ENCODE measurements at places on chromosomes 6 and 20.

GRCh38 chr6:158707120-158707820, 57.4 kb downstream of the SYTL3 start:
- DNase-seq, result peak; percentile 65

DNA sequence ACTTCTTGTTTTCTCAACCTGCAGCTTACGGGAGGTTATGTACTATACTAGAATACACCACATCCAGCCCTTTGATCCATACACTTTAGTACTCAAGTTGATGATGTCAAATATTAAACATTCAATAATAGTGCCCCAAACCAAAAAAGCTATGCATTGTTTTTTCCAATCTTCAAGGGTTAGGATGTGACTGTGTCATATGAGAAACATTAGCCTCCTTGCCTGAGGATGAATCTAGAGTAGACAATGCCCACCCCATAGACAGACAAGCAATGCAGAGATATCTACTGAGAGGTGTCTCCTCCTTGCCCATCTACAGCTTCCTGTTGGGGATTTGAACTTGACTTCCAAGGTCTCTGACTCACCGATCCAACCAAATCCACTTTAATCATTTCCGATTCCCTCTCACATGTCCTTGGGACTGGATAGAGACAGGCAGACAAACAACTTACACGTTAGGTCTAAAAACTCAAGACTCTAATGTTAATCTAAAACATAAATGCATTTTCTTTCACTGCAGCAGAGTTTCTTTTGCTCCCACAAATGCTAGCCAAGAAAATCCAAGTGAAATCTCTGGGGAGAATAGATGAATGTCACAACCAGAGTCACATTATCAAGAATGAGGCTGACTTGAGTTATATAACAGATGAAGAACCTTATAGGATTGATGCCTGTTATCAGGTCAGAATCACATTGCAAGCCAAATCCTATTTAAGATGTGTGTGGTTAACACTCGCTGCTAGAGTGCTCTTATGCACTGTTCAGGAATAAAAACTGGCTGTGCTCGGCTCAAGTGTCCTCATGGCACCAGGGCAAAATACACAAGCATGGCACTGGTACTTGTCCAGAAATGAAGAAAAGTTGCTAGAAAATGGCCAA, 75.5 kb upstream of the TNFAIP3 start:
- DNase-seq, result peak; percentile 56

DNA sequence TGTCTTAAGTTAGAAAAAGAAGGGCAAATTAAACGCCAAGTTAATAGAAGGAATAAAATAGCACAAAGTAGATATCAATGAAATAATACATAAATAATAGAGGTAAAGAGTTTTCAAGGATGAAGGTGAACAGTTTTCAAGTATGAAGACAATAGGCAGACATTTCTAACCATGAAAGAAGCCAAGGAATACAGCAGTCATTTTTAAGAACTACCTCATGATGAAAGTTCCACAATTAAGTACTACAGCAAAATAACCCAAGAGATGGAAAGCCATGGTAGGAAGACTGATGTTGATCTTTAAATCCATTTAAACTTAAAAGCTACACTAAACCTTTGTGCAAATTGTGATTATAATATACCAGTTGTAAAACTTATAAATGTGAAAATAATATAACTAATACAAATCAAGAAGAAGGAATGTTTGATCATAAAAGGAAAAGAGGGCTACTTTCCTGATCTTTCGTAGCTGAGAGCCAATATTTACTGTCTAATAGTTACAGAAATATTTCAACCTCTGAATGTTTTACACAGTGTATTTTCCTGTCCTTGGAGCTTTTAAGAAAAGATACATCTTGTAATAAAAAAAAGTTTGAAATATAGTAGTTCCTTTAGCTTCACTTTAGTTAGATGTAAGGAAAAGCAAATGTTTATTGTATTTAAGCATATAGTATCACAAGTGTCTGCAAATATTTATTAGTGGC, 143.1 kb downstream of the STXBP5 start:
- DNase-seq, result no peak

- no peak for DNase-seq
Measured at GRCh38 chr6:52394251-52394666, 25.9 kb upstream of the EFHC1 start.

DNA sequence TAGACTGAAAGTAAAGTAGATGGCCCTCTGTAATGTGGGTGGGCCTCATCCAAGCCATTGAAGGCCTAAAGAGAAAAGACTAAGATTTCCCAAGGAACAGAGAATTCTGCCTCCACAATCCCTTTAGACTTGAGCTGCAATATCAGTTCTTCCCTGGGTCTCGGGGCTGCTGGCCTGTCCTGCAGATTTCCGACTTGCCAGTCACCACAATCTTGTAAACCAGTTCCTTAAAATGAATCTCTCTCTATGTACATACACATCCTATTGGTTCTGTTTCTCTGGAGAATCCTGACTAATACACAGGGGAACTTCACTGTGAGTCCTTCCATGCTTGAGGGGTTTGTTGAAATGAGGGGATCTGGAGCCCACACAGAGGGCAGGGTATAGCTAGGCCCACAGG, 12.9 kb downstream of the CCDC170 start:
- DNase-seq, result no peak

GRCh38 chr6:75926293-75927168, 145.9 kb downstream of the IMPG1 start:
- DNase-seq, result no peak

GRCh38 chr6:149694921-149695320, 23.0 kb downstream of the LATS1 start:
- no peak for DNase-seq

GRCh38 chr6:27839626-27840475, 72.3 kb downstream of the OR2B2 start:
- peak; percentile 94 for DNase-seq

- no peak for DNase-seq
Measured at GRCh38 chr6:110173506-110174132, 5.9 kb downstream of the WASF1 start.

DNA sequence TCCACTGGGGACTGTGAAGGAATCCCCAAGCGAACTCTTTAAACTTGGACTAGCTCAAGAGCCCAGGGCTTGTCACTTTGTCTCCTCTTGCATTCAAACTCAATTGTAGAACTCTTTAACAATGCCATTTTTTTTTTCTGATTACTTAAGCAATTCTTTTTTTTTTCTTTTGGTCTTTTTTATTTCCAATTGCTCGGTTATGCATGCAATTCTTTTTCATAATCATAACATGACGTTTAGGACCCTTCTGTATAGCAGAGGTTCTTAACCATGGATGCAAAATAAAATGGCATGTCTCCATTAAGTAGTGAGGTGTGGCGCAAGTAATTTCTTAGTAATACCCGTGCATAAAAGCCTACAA, 466 bp upstream of the BFSP1 start:
- DNase-seq, result no peak

DNA sequence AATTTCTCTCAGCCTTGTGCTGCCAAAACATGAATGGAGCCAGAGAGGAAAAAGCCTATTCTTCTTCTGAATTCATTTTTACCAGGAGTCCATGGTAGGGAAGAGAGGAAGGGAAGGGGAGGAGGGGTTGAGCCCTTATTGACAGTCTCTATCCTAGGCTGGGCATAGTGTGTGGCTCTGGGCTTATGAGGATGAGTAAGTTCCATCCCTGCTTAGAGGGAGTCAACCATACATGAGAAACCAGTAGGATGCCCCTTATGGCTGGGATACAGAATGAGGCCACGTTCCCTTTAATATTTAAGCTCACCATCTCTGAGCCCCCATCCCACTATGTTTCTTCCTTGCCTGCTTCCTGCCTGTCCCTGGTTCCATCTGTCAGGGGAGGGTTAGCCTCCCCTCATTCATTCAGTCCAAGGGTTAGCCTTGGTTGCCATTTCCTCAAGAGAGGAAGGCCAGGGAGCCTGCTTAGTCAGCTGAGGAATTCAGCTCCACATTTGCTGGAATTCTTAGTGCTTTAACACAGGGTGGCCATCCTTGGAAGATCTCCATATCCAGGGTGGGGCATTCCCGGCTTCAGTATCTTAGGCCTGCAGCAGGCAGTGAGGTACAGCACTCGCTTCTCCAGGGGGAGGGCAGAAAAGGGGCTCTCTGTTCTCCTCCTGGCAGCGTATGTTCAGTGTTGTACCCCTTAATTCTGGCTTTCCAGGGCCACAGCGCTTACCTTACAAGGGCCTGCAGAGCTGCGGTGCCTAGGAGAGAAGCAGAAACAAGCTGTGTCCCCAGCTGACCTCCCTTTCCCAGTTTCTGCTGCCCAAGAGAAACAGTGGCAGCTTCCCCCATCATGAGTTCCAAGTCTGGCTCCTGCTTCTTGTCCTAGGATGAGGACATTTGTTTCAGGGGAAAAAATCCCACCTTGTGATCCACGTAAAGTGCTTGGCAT, 12.5 kb downstream of the SIRT5 start:
- DNase-seq, result peak; percentile 42

GRCh38 chr6:33980176-33981175, 165.4 kb downstream of the GRM4 start:
- DNase-seq, result no peak

DNA sequence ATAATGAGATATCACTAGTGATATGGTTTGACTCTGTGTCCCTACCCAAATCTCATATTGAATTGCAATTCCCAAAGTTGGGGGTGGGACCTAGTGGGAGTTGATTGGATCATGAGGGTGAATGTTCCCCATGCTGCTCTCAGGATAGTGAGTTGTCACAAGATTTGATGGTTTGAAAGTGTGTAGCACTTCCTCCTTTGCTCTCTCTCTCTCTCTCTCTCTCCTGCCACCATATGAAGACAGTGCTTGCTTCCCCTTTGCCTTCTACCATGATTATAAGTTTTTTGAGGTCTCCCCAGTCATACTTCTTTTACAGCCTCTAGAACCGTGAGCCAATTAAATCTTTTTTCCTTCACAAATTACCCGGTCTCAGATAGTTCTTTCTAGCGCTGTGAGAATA, 1002.0 kb upstream of the ADGRB3 start:
- no peak for DNase-seq

DNA sequence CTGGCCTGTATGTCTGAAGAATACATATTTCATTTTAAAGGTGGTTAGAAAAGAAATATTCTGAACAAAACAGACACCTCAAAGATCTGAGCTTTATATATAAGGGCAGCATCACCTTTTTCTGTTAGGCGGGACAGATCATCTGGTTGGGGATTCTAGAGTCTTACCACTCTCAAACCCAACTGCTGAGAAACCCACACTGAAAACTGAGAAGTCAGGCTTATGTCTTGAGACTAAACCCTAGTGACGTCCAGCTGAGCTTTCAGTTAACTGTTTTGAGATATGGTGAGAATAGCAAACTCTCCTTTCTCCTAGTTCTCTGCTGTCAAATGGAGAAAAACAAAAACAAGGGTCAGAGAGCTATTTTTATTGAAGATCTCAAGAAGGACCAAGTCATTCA, 63.7 kb upstream of the CCN6 start:
- DNase-seq, result no peak

DNA sequence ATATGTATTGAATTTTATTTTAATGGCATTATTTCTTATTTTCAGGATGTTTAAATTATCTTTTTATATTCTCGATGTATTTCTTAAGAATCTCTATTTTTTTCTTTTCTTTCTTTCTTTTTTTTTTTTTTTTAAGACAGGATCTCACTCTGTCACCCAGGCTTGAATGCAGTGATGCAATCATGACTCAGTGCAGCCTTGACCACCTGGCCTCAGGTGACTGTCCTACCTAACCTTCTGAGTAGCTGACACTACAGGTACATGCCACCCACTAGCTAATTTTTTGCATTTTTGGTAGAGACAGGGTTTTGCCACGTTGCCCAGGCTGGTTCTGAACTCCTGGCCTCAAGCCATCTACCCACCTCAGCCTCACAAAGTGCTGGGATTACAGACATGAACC, 143.8 kb upstream of the LAMA2 start:
- DNase-seq, result no peak

- DNase-seq, result peak; percentile 65
Measured at GRCh38 chr20:63641792-63642523, 11.3 kb downstream of the STMN3 start.

- no peak for DNase-seq
Measured at GRCh38 chr20:23974966-23975365, 13.6 kb downstream of the GGTLC1 start.

GRCh38 chr6:10205120-10205519, 209.8 kb downstream of the TFAP2A start:
- no peak for DNase-seq

DNA sequence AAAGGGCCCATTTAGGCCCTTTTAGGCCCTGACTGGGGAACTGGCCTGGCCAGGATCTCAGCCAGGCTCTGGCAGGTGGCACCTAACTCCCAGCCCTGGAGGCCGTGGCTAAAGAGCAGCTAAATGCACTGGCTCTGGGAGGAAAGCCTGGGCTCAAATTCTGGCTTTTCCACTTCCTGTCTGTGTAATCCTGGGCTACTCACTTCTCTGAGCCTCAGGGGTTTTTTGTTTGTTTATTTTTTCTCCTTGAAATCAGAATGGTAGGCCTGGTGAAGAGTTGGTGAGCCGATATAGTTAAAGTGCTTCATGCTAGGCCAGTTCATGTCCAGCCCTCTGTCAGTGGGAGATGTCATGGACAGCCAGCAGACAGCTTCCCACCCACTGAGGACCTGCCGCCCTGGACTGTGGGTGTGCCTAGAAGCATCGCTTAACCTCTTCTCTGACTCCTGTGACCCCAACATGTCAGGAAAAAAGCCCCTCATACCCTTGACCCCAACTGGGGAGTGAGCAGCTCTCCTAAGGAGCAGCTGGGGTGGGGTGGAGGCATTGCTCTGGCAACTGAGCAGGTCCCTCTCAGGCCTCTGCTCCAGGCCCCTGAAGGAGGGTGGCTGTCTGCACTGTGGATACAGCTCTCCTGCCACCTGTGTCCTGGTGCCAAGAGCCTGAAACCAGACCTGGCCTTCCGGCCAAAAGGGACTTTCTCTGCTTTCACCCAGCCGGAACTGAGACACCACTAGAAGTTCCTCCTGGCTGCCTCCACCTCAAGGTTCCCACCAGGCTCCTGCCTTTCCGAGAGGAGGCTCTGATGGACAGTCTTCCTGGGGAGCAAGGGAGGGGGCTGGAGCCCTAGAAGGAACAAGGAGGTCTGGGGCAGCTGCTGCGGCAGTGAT, 57.2 kb upstream of the MYL9 start:
- DNase-seq, result peak; percentile 53

GRCh38 chr6:6596529-6597328, 8.2 kb downstream of the LY86 start:
- DNase-seq, result no peak

Measured in fibroblast of skin of back (primary cell).